ENCODE measurements at places on chromosomes 6 and 20.

DNA sequence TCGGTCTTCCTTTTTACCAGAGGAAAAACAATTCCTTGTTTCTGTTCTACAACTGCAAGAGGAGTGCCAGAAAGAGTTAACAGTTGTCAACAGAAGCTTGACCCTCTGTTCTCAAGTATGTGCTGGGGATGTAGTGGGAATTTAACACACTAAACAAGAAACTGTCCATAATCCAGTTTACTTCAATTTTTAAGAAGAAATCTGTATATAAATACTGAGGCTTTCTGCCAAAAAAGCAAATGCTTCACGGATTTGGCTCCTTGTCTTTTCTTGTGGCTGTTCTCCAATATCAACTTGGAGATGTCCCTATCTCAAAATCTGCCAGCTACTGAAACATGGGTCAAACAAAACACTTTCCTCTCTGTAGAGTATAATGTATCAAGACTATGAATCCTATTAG is 26.8 kb downstream of the REV3L start:
- DNase-seq: no peak

GRCh38 chr6:133983099-133983939 is 30.3 kb downstream of the TBPL1 start:
- DNase-seq: peak; percentile 95

- DNase-seq: no peak
These were observed 15.0 kb upstream of the ZBTB24 start for GRCh38 chr6:109498052-109498451.

DNA sequence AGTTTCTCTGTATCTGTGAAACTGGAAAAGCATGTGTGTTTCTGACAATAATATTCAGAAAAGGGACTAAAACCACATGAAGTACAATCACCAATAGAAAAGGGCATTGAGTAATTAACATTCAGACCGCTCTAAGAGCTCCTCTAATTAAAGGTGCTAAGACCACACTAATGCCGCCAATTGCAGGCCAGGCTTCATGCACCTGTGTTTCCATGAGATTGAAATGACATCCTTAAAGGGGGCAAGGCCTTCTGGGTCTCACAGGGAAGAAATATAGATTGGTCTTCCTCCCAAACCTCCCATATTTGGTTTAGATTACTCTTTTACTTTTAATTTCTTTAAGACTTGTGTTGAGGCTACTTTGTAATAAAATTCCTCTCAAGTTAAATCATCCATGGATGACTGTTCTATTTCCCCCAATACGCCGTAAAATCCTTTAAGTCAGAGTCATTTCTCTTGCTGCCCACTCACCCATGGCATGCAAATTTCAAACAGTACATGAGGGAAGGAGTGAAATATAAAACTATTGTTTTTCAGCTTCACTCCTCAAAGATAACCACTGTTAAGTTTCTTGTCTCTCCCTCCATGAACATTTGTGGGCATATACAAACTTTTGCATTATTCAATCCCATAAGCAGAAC is 110.6 kb downstream of the UBE3D start:
- no peak for DNase-seq

GRCh38 chr20:25507385-25508082 is 77.8 kb downstream of the NINL start:
- no peak for DNase-seq

DNA sequence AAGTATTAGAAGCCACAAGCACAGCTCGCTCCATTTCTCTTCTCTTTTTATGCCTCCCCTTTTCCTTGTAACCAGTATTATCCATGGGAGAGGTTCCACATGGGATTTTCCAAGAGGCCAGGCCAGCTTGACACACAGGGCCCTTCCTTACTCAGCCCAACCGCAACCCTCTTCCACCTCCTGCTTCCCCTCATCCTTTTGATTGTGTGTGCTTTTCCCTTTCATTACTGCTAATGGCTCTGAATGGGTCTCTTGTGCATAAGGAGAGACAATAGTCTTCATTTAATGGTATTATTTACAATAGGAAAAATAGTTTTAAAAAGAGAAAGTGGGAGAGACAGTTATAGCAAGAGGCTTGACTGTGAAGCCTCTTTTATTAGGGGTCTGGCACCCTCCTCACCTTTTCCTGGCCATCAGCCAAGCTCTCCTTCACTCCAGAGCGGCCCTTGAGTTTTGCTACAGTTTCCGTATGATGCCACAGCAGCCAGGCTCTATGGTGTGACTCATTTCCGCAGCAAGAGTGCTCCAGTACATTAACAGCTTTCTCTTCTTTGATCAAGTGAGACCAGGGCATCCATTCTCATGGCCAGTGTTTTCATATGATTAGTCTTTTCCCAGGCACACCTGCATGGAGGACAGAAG is 579.5 kb downstream of the TFAP2B start:
- DNase-seq: no peak

DNA sequence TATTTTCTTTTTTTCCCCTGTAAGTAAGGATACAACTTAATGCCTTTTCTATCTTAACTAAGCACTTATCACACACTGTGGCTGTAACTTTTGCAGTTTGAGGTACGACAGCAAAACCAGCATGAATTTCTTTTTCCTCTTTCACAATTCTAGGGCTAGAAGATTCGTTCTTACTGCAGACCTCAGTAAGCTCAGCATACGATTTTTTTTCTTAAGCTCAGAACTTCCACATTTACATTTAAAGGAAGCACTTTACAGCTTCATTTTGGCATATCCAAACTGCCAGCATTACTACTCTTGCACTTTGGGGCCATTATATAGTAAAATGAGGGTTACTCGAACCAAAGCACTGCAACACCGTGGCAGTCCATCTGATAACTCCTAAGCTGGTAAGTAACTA is 889 bp upstream of the CHMP4B start:
- DNase-seq: no peak

- no peak for DNase-seq
These were observed 72.0 kb upstream of the BACH2 start for GRCh38 chr6:90368601-90369000.

- no peak for DNase-seq
These were observed 70.5 kb downstream of the COL19A1 start for GRCh38 chr6:69936674-69937363.

DNA sequence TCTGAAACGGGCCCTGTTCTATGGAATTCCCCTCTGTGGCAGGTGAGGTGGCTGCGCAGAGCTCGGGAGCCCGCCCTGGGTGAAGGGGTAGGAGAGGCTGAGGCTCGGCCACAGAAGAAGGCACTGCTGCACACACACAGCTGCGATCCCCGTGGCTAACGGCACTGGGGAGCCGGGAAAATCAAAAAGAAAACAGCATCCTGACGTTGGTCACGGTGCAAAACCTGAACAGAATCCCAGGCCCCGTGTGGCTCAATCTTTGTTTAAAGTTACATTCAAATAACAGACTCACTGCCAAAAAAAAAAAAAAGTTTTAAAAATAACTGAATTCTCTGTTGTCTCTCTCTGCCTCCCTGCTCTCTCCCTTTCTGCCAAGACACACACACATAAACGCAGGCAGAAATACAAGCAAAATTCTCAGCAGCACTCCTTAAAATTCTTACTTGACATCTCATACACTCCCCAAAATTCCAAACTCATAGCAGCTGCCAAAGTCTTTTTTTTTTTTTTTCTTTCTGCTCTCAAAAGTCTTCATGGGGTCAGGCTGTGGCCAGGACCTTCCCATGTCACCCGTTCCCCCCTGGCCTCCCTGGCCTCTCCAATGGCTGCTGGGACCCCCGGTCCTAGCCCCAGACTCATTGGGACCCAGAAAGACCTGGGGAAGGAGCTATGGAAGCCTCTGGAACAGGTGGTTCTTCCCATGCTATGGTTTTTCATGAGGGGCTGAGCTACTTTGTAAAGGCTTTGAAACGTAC is 248.8 kb downstream of the TTLL2 start:
- no peak for DNase-seq

- no peak for DNase-seq
These were observed 42.6 kb upstream of the IFNGR1 start for GRCh38 chr6:137261761-137262160.

DNA sequence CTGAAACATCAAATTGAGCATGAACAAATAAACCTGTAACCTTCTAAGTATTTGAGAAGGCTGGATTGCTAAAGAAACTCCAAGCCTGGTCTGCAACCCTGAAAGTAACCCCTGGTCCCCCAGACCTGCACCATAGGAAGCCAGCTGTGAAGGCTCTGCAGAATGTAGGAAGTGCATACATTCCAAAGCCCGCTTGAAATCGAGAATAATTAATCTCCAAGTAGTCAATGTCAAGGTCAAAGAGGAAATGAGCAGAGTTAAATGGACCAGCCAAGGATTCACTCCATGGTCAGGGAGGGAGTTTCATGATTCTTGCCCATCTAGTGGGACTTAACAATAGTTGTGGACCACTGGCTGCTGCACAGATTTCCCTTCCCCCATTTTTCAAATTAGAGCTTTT is 107.6 kb upstream of the RNF24 start:
- DNase-seq: no peak
